IMR-90 (cell line): ENCODE measurements at places on chromosomes 7 and 10. TPM values are rescaled to one million over a fixed set of nuclear protein-coding genes. Genes with fewer than 3 reads are reported as not detected.
A peak's percentile ranks its signal among the peaks of the same experiment; 100 is the strongest.

DNA sequence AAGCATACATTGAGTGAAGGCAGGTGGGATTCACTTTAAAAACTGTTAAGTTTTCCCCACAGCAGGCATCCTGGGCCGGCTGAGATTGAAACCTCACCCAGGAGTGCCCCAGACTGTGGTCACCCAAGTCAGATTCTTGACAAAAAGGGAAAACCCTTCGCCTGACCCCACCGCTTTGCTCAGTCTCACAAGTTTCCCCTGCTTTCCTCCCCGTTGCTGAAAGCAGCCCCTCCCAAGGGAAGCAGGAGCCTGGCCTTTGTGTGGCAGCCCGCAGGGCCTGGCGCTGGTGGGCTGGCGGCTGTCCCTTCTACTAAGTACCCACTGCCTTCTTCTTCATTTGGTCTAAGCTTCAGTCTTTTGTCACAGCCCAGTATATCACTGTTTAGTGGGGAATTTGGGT lies 16.0 kb downstream of the RNF32 start:
- no peak overlapping the region for H3K27ac ChIP-seq
- no peaks in the 10 kb centered on the region for H3K27me3 ChIP-seq
- H3K36me3 ChIP-seq, result no peaks in the 10 kb centered on the region
- H3K4me3 ChIP-seq, result no peak overlapping the region
- H3K4me1 ChIP-seq, result no peaks in the 10 kb centered on the region; the same call in 1 of the 2 replicates

DNA sequence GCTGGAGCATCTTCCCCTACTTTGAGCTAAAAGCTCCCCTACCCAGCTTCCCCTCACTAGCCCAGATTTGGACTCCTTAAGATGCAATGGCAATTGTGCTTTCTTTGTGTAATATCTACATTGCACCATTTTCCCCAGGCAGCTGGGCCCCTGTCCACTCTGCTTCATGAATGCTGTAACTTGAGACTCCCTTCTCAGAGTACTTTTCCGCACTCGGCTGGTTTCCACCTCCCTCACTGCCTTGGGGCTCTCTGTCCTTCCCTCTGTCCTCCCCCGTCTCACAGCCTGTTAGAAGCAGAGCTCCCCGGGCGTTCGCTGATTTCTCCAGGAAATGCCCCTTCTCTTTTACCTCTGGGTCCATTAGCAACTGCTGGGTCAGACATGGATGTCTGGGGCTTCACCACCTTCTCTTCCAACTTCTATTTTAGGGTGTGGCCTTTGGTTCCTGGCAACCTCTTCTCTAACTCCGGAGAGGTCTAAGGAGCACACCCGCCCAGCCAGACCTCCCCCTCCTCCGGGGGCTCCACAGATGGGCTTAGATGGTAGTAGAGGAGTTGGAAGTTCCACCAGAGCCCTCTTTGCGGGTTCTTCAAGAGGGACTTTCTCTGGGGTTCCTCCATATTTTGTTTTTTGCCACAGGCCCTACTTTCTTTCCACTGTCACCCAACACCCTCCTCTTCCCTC lies 2.9 kb upstream of the TMEM72 start:
- H3K36me3 ChIP-seq, result no peaks in the 10 kb centered on the region
- peaks cover 59% of the 10 kb centered on the region for H3K27me3 ChIP-seq
- no peak overlapping the region for H3K27ac ChIP-seq
- H3K4me3 ChIP-seq, result no peak overlapping the region
- peak; percentile 59 for DNase-seq
- no peaks in the 10 kb centered on the region for H3K4me1 ChIP-seq

DNA sequence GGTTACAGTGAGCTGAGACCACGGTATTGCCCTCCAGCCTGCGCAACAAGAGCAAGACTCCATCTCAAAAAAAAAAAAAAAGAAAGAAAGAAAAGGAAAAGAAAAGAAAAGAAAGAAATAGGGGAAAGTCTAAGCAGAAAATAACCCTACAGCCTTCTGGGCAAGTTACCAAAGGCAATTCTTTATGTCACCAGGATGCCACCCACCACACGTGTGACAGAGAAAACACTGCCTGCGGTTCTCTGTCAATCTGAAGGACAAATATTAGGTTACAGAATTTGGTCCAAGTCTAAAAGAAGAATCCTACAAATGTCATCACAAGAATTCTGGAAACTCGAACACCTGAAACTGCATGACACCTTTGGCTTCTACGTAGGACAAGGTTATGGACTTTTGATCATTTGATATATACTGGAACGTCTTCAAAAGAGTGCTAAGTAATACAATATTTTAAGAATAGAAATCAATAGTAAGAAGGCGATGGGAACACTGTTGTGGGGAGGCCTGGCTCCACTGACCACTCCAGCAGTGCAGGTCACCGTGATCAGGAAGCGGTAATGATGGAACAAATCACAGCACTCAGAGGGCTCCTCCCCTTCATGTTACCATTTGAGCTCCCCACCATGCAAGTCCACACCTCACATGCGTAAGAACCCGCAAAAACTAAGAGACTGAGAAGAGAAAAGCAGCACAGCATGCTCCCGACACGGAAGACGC lies 75.8 kb downstream of the MAD1L1 start:
- no peaks in the 10 kb centered on the region; the same call in 1 of the 2 replicates for H3K27me3 ChIP-seq
- H3K27ac ChIP-seq, result no peak overlapping the region
- no peak overlapping the region for H3K4me3 ChIP-seq
- H3K4me1 ChIP-seq, result peaks cover 13% of the 10 kb centered on the region
- H3K36me3 ChIP-seq, result peaks cover 4% of the 10 kb centered on the region

DNA sequence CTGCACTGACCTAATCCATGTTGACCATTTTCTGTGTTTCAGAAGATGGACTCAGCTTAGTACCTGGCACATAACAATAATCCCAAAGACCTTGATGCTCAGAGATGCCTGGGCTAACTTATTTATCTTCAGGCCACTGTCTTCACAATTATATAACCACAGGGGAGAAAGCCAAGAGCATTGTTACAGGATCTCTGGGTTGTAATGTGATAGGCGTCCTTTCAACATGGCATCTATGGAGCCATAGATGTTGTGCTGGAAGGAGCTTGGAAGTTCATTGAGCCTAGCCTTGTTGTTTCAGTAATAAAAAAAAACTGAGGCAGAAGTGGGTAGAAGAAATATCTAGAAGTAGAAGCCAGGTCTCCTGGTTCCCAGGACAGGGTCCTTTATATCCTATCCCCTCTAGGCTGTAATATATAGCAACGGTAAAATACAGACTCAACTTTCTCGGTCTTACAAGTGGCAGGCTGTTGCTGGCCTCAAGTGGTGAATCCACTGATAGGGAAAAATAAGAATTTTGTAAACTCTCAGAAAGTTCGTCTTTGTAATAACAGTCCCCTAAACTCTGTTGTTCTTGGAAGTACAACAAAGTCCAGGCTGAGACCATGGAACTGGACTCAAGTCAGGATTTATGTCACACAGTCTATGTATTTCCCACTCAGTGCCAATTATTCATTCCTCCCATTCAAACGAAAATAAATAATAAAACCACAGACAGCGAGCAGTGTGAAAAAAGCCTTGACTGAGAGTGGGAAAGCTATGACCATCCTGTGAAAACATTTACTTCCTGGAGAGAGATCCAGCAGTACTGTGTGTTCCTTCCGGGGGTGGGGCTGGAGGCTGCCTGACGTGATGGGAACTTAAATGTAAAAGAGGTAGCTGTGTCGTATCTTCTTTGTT lies 277.6 kb downstream of the REEP3 start:
- peak; percentile 78 for DNase-seq
- peaks cover 3% of the 10 kb centered on the region; the same call in 1 of the 2 replicates for H3K27me3 ChIP-seq
- H3K4me1 ChIP-seq, result no peaks in the 10 kb centered on the region
- H3K27ac ChIP-seq, result no peak overlapping the region

DNA sequence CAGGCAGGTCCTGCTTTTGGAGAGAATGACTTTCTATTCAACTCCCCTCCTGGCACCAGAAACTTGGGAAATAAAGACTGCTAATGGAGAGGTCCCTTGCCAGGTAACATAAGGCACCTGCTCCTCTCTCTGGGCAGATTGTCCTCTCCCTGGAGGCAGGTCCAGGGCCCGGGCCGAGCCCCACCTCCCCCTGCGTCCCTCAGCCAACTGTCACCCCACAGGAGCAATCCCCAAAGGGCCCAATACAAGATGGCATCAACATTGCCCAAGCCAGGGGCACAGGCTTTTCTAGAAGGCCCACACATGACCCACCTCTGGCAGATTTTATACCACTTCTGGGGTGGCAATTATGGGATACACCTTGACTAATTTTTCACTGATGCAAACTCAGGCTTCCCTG lies 145.2 kb downstream of the HERPUD2 start:
- no peak overlapping the region for H3K4me3 ChIP-seq
- H3K27me3 ChIP-seq, result peaks cover 46% of the 10 kb centered on the region
- no peaks in the 10 kb centered on the region for H3K36me3 ChIP-seq
- DNase-seq, result no peak
- no peaks in the 10 kb centered on the region for H3K4me1 ChIP-seq
- no peak overlapping the region for H3K27ac ChIP-seq

- H3K27ac ChIP-seq, result no peak overlapping the region
- no peaks in the 10 kb centered on the region for H3K36me3 ChIP-seq
- H3K4me1 ChIP-seq, result no peaks in the 10 kb centered on the region
- H3K4me3 ChIP-seq, result no peak overlapping the region
- DNase-seq, result peak; percentile 1
- peaks cover 4% of the 10 kb centered on the region for H3K27me3 ChIP-seq
These were observed 78.6 kb upstream of the GLI3 start for GRCh38 chr7:42315631-42316030.

DNA sequence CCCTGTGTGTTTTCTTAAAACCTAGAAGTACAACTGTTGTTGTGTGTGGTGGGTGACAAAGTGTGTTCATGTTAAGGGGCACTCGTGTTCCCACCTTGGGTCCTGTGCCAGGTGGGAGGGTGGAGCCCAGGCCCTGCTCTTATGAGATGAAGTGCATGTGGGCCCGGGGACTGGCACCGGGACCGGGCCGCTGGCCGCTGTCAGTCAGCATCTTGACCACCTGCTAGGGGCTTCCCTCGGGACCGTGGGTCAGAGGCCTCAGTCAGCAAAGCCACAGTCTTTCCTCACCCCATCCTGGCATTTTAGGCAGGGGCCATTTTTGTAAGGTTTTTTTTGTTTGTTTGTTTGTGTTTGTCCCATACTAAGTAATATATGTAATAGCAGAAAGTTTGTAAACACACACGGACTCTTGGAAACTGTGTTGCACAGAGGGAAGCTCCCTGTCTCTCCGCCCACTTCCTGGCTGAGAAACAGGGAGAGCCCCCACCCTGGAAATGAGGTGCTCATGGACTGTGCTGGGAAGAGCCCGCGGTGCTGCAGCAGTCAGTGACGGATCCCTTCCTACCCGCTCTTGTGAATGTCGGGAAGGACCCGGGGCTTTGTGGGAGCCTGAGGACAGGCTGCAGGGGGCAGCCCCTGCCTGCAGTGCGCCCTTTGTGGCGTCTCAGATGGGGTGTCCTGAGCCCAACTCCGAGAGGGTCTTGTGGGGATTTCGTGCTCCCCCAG lies 13.4 kb downstream of the AGAP3 start:
- H3K4me1 ChIP-seq, result peaks cover 10% of the 10 kb centered on the region
- no peak overlapping the region for H3K27ac ChIP-seq
- 0 out of 2 replicates have a peak, but pooled peaks cover 1% of the 10 kb centered on the region for H3K36me3 ChIP-seq
- no peak for DNase-seq

GRCh38 chr10:128540781-128541761 lies 414.8 kb upstream of the MKI67 start:
- H3K4me1 ChIP-seq, result no peaks in the 10 kb centered on the region
- no peak overlapping the region for H3K27ac ChIP-seq
- no peak overlapping the region for H3K4me3 ChIP-seq
- no peaks in the 10 kb centered on the region for H3K36me3 ChIP-seq

DNA sequence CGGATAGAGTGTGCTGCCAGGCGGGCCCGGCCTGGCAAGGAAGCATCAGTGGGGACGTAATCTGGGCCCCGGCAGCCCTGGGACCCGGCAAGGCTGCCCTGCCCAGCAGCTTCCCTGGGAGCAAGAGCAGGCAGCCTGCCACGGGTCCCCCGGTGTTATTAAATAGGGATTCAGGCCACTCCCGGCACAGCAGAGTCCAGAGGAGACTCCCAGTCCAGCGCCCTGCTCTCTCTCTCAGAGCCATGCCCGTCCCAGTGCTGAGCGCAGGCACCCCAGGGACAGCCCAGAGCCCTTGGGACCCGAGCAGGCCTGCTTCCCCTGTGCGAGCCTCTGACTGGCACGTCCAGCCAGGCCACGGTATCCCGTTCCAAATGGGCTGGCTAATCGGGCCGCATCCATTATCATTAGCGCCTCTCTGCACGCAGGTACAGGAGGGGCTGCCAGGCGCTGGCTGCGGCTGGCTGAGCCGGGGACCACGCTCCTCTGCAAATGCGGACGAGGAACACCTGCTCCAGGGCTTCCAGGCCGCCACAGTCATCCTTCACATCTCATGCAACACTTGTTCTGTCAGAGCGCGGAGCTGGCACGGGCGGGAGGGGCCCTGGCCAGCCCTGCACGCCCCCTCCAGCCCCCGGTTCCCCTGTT lies 344.2 kb upstream of the MKI67 start:
- no peaks in the 10 kb centered on the region for H3K36me3 ChIP-seq
- no peak overlapping the region for H3K27ac ChIP-seq
- no peaks in the 10 kb centered on the region for H3K27me3 ChIP-seq
- H3K4me3 ChIP-seq, result no peak overlapping the region

DNA sequence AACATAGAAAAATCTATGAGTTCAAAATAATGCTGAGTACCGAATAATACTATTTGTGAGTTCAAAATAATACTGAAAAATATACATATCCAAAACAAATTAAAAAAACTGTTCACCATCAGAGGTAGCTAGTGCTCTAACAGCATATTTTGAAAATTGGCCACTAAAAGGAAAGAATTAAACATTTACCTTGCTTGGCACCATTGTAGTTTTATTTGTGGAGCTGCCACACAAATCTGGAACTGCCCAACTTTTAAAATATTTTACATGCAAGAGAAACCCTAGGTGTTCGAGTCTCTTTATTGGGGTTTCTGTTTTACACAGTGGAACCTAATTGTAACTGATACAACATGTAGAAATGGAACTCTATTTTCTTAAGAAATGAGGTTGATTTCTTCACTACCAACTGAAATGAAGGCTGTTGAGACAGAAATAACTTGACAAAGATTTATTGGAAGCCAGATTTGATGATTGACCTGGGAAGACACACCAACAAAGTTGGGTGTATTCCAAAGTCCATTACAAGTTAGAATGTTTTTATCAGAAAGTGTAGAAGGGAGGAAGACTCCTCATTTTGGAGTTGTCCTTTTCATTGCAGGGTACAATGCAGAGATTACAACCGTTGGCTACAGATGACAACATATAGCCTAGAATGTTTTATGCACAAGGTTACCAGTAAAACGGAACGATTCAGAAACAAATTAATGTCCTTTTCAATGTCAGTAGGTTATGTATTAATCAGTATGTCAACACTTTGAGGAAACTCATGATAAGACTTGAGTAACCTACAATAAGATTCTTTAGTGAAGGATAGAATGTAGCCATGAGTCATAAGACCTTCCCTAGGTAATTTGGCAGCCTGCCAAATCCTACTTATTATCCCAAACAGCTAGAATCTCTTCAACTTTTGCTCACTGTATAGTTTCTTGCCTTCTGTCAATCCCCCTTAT lies 73.8 kb upstream of the PAPSS2 start:
- no peaks in the 10 kb centered on the region for H3K27me3 ChIP-seq
- H3K4me1 ChIP-seq, result peaks cover 8% of the 10 kb centered on the region
- peak; percentile 58 for DNase-seq
- no peak overlapping the region for H3K27ac ChIP-seq
- H3K36me3 ChIP-seq, result no peaks in the 10 kb centered on the region

The FGFBP3 gene
- total RNA-seq, result under 0.01 and 0.28 TPM in 2 replicates

The GRB10 gene
- 11.7 and 15.1 TPM in 2 replicates for total RNA-seq

The DLG5 gene
- total RNA-seq, result 12.7 and 14.7 TPM in 2 replicates

The FANK1 gene
- total RNA-seq, result 0.90 and 1.9 TPM in 2 replicates

The CHAT gene
- not detected in 2 replicates for total RNA-seq

The AIFM2 gene
- total RNA-seq, result 1.7 and 2.0 TPM in 2 replicates
